ENCODE measurements at places on chromosomes 6 and 20.
A peak's percentile ranks its signal among the peaks of the same experiment; 100 is the strongest.

DNA sequence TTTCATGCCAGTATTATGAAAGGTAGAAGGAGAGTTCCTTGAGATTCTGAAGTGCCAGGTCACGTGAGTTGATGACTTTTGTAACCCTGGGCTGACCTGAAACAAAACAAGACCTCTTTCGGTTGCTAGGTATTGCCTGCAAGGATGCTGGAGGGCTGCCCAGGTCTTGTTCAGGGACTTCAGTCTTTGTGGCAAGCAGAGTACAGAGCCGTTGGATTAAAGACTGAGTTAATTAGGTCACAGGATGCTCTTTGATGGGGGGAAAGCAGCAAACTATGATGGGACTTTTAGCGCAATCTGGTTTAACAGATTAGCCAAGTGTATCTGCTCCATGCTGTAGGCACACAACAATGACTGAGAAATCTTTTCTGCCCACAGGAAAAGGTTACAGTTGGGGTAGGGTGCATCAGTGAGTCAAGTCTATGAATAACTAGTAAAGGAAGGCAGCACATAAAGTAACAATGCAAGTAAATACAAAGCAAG, 12.8 kb upstream of the ELOVL5 start:
- peak; percentile 56 for DNase-seq

- no peak for DNase-seq
Observed at GRCh38 chr20:11436113-11436905, 481.4 kb upstream of the BTBD3 start.

GRCh38 chr6:137241481-137242038, 22.4 kb upstream of the IFNGR1 start:
- DNase-seq, result peak; percentile 76

DNA sequence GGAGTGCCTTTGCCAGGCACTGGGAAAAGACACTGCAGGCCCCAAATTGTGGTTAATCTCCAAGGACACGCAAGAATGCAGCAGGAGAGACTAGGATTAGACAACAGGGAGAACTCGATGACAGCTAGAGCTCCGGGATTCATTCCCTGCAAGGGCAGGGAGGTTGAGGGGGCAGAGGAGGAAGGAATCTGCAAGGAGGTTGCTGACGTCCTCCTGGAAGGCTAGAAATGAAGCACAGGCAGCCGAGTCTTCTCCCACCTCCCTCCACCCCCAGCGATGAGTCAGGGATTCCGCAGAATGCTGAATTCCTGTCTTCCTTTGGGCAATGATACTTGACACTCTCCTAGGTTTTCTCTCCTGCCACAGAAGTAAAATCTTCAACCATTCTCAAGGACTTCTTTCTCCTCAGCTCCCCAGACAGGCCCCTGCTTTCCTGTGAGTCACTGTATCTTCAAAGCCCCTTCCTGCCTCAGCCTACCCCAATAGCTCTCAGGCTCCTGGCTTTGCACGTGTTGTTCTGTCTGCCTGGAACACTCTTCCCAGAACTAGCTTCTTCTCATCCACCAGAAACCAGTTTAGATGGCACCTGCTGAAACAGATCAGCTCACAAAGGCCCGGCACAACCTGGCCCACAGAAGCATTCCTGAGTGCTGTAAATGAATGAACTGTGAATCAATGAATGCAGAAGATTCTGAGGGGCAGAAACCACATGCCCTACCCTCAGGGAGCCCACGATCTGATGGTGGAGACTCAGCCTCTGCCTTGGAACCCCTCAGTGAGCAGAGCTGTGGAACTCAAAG, 85.6 kb downstream of the MRPL14 start:
- peak; percentile 96 for DNase-seq

- DNase-seq, result no peak
Observed at GRCh38 chr6:165807249-165807960, 144.4 kb upstream of the PDE10A start.

DNA sequence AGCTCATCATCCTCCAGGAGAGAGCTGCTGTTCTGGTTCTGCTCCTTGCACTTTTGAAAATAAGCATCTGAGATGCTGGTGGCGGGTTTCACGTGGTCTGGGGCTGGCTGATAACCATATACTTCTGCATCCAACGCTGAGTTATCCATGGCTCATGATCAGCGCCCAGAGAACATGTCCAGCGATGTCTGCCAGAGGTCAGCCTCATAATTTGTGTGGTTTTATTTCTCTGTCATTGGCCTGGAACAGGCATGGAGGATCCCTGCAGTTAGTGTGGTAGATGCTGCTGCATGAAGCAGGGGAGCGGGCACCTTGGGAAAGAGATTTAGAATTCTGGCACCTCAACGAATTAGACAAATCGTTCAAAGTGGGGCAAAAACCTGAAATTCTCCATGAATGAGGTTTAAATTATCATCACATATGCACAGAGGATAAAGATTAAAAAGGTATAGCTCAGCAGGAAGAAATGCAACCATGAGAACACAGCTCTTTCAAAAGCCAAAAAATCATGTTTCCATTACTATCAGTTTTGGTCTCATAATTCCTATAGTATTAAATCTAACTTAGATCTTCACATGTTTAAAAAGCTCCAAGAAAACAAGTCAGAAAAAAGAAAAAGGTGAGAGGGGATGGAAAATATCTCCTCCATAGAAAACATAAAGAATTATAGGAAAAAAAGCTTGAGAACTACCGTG, 157.2 kb downstream of the SOD2 start:
- no peak for DNase-seq

GRCh38 chr6:96016334-96017069, 728 bp downstream of the FUT9 start:
- no peak for DNase-seq

- peak; percentile 63 for DNase-seq
Observed at GRCh38 chr6:154292855-154293519, 63.6 kb downstream of the IPCEF1 start.

DNA sequence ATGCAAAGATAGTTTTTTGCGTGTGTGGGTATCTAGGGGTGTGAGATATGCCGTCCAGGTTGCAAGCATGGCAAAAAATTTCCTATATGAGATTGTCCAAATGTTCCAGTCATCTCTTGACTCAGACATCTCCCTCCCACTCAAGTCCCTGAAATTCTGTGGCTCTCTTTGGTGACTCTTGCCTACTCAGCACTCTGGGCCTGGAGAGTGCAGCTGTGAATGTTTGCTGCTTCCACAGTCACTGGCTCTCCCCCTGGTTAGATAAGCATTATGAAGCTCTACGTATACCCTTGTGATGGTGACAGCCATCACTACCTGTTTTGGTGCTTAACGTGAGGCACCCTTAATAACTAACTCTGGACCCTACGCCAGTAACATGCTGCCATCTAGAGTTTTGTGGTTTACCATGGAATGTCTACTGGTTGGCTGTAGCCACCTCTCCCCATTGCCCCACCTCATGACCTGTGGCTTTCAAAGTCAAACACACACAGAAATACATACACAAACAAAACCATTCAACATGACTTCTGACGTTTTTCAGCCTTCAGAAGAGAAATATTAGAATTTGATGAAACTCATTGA, 621.9 kb upstream of the CITED2 start:
- DNase-seq, result peak; percentile 38

DNA sequence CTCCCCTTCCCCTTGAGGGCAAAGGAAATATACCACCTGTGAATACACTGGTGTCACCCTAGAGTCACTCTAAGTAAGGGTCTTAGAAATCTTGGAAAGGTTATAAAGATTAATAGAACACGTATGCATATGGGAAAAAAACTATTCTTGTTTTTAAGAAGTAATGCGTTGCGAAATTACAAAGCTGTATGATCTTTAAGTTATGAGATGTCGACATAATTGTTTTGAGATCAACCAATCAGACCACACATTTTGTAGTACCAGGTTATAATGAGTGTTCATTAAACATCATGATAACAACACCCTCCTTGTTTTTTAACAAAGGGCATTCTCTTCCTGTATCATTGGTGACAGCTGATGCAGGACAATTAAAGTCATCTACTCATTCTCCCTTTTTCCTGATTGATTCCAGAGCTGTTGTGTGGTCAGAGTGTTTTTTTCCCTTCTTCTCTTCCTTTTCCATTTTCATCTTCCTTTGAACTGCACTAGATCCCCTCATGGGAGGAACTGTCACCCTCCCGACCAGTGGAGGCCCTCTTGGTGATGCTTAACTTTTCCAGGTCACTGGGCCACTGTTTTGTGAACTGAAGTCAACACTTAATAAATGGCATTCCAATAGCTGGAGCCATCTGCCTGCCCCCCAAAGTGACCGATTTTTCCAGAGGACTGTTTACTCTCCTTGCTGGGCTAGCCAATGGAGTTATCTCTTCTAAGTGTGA, 37.0 kb downstream of the PRDM1 start:
- no peak for DNase-seq

GRCh38 chr20:49851231-49851705, 38.6 kb downstream of the SLC9A8 start:
- no peak for DNase-seq

- DNase-seq, result peak; percentile 67
Observed at GRCh38 chr20:64079273-64080012, at the start of gene RGS19. TSS of gene RGS19 (minus strand) at chr20:64079518. CDS start at chr20:64076886, 2,632 bp downstream.

DNA sequence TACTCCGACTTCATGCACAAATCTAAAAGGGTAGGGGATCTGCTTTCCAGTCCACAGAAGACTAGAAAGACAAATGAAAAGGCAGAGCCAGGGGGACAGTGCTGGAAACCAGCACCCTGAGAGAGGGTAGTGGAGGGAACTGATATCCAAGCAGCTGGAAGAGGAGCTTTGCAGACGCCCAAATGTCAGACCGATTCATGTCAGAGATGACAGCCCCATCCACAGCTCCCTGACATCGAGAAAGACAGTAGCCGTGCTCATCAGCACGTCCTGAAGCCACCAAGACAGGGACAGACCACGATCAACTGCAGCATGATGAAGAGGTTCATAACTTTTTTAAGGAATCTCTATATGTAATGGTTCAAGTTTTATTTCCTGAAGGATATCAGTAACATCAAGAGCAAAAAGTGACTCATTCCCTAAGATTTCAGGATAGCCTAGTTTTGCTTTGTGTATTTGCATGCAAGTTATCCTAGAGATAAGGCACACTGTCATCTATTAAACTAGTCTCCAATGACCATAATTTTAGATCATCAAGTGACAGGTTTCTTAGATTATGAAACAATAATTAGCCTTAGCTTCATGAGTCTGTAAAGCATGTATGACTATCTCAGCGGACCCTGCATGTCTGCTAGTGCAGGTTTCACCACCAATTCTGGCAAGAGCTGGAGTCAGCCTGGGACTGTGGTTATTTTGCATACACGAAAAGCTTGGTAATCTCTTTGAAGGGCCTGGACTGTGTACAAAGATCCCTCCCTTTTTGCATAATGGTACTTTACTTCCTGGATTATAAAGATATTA, 43.0 kb downstream of the PRDM1 start:
- peak; percentile 76 for DNase-seq

- DNase-seq, result peak; percentile 90
Observed at GRCh38 chr20:44540834-44541233, 19.0 kb upstream of the SERINC3 start.

DNA sequence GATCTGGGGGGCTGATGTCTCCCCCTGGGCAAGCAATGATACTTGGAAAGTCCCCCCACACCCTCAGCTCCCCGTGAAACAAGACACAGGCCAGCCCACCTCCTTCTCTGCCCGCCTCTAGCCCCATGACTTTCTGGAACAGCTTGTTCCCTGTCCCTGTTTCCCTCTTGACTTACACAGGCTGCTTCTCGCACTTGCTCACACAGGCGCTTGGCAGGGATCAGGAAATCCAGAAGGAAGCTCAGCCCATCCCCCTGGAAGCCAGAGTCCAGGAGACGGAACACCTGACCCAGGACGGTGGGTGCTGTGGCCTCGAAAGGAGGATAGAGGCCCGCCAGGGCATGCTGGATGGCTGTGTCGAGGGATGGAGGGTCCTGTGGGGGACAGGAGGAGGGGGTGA, 14.8 kb downstream of the KIAA1755 start:
- DNase-seq, result no peak

DNA sequence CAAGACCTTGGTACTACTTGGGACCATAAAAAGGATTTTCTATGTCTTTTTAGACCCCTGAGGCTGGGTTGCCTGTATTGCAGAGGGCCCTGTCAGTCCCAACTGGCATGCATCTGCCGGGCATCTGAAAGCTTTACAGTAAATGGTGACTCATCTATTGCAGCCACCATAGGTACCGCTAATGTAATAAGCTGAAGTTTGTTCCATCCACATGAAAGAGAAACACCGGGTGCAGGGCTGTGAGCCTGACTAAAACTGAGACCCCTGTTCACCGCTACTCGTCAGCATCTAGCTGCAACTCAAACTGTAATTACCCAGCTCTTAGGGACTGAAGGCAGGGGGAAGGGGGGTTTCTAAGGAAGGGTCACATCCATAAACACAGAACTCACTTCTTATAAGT, 49.5 kb downstream of the TRERF1 start:
- DNase-seq, result peak; percentile 50

DNA sequence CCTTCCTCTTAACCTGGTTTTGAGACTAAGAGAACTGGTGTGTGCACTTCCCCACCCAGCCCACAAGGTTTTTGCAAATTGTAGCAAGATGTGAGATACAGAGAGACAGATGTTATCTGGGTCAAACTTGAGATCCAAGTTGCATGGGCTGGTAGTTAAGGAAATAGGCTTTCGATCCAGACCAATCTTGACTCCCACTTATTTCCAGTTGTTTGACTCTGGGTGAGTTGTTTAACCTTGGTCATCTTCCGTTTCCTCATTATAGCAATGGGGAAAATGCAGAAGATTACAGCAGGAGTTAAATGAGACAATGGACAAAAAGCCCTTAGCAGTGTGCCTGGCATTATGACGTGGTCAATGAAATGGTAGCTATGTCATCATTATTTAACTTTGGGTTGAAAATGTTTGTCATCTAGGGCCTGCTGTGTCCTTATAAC, 1.7 kb downstream of the SNX21 start:
- no peak for DNase-seq

DNA sequence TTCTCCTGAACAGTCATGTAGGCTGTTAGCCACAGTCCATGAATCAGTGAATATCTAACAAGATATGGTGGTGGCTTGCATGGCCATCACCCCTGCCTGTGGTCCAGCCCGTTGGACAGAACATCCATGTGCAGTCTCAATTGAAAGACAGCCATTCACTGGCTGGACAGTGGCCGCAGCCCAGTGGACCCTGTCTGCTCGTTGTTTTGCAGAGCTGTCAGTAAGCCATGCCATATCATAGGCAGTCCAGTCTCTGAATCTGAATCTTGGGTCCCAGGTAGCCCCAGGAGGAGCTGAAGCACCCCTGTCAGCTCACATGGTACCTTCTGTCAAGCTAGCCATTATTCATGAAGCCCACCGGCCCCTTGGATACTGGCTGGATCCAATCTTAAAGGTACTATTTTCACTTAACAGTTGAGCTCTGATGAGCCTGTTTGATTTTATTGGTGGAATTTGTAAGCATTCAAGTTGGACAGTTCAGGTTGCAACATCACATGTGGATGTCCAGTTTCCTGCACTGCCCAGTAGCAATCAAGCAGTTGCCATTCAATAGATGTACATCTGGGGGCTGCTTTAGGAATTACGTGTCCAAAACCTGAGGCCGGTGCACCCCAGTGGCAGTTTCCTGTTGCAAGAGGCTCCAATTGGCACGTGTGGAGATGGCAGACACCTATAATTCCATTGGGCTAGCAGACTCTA, 37.8 kb downstream of the SERPINB1 start:
- no peak for DNase-seq
